ENCODE measurements at places on chromosomes 7 and 10.
A peak's percentile ranks its signal among the peaks of the same experiment; 100 is the strongest.

- no peak for DNase-seq
Observed at GRCh38 chr10:672203-672602, 17.3 kb downstream of the DIP2C start.

GRCh38 chr10:132030898-132031463 lies 34.8 kb upstream of the JAKMIP3 start:
- peak; percentile 9 for DNase-seq

DNA sequence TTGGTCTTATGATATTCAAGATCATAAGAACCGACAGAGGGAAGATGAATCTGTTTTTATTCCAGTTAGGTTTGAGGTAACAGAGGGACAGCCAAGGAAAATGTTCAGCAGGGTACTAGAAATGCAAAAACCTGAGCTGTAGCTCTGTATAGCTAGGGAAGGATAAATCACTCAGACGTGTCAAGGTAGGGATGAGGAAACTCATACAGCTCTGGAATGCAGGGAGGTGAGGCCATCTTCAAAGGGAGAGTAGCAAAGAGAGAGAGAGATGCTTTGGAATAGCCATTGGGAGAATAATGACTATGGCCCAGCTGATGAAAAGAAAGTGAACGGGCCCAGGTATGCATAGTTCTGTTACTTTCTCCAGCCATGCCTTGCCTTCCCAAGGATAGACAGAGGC lies 77.8 kb downstream of the PAX2 start:
- DNase-seq: no peak

GRCh38 chr10:74137992-74138391 lies 12.6 kb downstream of the AP3M1 start:
- DNase-seq: no peak

GRCh38 chr7:25820432-25821040 lies 331.5 kb upstream of the NFE2L3 start:
- DNase-seq: no peak

GRCh38 chr7:112280267-112280666 lies 73.8 kb downstream of the ZNF277 start:
- DNase-seq: no peak

- no peak for DNase-seq
Observed at GRCh38 chr10:86944471-86944870, 12.9 kb downstream of the MMRN2 start.

DNA sequence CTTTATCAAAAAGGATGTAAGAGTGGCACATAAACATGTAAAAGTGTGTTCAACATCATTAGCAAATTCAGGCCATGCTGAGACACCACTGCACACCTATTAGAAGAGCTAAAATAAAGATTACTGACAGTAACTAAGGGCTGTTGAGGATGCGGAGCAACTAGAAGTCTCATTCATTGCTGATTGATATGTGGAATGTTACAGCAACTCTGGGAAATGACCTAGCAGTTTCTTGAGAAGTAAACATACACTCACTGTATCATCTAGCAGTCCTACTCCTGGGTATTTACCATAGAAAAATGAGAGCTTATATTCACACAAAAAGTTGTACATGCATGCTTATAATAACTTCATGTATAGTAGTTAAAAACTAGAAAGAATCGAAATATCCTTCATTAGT lies 77.3 kb downstream of the CCSER2 start:
- DNase-seq: no peak

GRCh38 chr10:96657385-96657784 lies 62.9 kb downstream of the PIK3AP1 start:
- no peak for DNase-seq

DNA sequence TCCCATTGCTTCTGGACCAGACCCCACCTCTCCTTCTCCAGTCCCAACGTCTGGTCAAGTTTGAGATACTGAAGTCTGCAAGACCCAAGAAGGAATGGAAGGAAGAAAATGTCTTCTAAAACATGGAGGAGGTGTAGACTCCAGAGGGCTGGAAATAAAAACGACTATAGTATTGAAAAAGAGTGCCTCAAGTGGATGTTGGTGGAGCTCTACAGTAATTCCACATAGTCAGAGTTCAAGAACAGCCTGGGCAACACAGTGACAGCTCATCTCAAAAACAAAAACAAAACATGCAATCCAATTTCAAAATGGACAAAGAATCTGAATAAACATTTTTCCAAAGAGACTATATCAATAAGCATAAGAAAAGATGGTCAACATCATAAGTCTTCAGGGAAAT lies 2.3 kb upstream of the PCGF6 start:
- no peak for DNase-seq

- DNase-seq: no peak
Observed at GRCh38 chr10:121710207-121710606, 112.0 kb upstream of the FGFR2 start.

- no peak for DNase-seq
Observed at GRCh38 chr10:60877061-60877776, 66.8 kb downstream of the RHOBTB1 start.

DNA sequence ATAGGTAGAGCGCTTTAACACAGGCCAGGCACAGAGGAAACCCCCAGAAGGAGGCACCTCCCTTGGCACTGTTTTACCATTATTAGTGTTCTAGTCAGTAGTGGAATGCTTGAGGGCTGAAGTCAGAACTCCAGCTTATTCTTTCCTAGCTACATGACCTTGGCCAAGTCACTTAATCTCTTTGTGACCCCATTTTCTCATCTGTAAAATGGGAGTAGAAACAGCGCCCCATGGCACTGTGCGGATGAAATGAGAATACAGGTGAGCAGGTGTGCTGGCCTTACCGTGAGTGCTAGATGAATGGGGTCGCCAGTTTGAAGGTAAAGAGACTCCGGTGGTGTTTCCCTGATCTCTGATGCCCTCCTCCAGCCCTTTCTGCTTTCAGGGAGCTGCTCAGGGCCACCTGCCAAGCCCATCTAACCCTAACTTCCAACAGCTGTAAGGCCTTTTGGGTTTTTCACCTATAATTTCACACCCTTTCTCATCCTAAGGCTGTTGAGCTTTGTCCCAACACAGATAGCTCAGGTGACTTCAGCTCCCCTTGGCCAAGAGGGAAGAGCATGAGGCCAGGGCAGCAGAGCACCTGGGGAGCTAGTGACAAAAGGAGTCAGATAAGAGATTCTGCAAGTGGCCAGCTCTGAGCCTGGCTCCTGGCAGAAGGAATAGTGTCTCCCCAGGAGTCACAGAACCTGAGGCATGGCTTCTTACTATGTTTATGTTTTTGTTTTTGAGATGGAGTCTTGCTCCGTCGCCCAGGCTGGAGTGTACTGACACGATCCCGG lies 76.8 kb downstream of the SH3PXD2A start:
- no peak for DNase-seq

DNA sequence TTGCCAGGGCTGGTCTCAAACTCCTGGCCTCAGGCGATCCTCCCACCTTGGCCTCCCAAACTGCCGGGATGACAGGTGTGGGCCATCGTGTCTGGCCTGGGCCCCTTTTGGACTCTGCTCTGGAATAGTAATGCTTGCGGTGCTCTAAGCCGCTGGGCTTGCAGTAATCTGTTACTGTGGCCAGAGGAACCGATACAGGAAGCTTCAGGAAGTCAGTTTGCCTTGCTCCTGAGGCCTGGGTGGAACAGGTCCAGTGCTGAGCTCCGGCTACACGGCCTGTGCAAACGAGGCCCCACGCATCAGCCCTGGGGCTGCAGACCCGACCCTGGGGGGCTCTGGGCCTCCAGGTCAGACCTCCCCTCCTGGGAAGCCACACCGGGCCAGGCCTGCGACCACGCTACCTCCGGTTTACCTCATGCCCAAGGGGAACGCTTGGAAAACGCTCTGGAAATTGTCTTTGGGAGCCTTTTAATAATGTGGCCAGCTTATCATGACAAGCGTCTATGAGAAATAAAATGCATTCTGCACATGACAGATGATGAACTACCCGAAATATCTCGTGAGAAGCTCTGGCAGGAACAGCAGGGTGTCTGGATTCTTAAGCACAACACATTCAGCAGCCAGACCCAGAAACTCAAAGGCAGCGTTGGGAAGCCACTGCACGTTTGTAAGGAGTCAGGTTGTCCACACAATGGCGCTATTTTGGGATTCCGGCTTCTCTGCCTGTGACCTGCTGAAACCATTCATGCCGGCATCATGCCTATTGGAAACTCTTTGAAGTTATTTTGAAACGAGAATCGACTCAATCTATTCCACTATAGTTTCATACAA lies 10.1 kb upstream of the ADAP1 start:
- DNase-seq: peak; percentile 72

DNA sequence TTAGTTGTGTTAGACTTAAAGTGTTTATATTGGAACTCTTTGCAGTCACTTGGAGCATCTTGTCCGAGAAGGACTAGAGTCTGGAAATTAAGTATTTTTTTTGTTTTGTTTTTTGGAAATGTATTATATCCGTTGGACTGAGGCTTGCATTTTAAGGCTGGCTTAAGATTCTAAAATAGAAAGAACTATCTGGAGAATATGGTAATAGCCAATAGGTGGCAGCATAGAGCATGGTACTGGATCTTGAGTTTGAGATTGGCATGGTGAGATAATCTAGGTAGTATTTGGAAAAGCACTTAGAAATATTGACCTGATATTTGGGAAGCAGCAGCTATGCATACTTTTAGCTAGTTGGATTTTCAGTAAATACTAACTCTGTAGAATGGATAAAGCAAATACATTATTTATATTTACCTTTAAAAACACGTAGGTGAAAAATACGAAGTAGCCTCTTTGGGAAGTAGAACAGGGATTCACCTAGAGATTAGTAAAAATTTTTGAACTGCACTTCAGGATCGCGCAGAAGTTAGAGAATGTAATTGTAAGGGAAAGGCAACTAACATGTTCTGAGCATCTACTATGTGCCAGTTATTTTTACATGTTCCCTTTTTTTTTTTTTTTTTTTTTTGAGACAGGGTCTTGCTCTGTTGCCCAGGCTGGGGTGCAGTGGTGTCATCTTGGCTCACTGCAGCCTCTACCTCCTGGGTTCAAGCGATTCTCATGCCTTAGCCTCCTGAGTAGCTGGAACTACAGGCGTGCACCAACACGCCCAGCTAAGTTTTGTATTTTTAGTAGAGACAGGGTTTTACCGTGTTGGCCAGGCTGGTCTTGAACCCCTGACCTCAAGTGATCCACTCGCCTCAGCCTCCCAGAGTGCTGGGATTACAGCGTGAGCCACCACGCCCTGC lies 78.6 kb downstream of the LCOR start:
- no peak for DNase-seq

DNA sequence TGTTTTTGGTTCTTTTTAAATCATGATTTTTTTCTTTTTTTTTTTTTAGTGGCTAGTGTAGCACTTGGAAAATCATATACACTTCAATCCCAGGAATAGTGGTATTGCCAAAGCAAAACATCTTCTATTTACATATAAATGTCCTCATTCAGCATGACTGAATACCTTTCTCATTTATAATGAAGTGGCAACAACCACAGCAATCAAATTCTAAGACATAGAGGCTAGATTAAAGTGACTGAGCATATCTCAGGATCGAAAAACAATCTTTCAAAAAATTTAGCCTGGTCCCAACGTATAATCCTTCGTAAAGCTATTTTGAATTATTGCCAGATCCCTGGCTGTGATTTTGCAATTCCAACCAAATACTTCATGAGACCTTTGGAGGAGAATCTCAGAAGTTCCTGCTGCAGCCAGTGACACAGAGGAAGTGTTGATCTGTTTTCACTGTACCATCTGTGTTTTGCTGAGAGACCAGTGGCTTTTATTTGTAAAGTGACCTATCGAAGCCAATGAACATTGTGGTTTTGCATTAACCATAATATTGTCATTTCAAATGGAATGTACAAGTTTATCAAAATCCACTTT lies 29.8 kb upstream of the SP8 start:
- no peak for DNase-seq

- no peak for DNase-seq
Observed at GRCh38 chr7:108181073-108181985, 51.2 kb upstream of the LAMB4 start.

DNA sequence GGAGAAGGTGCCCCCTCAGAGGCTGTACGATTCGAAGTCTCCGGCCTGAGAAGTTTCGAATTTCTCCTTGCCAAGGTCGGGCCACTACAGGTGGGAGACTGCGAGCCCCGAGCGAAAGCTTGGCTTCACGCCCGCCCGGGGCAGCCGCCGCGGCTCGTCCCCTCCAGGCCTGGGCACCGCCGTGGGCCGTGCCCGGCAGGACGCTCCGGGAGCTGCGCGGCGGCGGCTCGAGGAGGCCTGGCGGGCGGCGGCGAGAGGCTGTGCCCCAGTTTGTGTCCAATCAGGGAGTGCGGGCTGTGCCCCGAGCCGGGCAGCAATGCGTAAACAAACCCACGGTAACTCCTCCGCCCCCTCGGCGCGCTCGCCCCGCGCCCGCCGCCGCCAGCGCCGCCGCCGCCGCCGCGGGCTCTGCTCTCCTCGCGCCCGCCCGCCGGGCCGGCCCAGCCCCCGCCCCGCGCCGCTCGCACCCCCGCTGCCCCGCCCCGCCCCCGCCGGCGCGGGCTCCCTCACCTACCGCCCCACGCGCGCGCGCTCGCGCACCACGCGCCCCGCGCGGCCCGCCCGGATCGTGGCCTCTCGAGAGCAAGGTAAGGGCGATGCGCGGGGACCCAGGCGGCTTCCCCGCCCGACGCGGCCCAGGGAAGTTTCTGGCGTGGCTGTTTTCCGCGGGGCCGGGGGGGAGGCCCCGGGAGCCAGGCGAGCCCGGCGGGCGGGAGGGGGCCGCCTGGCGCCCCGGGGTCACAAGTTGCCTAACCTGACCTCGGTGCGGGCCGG lies 57.8 kb upstream of the PCGF5 start:
- peak; percentile 86 for DNase-seq

- DNase-seq: no peak
Observed at GRCh38 chr7:38858259-38858884, 50.6 kb downstream of the VPS41 start.

DNA sequence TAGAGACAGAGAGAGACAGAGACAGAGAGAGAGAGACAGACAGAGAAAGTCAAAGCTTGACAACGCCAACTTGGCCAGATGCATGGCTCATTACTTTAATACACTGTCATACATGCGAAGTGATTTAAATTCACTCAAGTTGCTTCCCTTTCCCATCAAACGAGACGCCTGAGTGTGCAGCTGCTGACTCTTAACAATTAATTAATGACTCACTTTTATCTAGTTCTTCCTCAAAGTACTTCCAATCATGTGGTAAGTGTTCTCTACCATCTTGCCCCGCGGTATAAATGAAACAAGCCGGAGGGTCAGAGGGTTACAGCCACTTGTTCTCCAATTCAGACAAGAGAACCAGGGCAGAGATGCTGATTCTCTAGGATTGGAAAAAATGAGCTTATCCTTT lies 90.8 kb downstream of the SFMBT2 start:
- DNase-seq: no peak

GRCh38 chr10:64795847-64796246 lies 1274.6 kb downstream of the REEP3 start:
- DNase-seq: no peak

DNA sequence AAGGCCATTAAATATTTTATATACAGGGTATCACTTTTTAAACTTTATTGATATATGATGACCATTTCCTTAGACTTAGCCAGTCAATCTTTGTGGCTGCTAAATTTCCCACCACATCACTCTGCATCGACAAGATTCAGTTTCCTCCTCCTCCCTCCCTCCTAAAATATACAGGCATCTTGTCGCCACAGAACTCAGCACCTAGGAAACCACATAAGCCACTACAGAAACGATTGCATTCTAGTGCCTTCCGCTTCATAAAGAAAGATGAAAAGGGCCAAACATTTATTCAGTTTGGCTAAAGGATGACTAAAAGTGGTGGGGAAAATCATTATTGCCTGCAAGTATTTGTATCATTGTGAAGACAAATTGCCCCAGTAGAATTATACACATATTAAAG lies 30.7 kb downstream of the ERCC6 start:
- DNase-seq: no peak

Measured in posterior cingulate gyrus (tissue), 11 donors.